Panc1 (cell line): ENCODE measurements at places on chromosomes 1 and 21.

GRCh38 chr21:26715116-26715515 is 130.1 kb downstream of the ADAMTS1 start:
- DNase-seq = no peak

GRCh38 chr1:210456731-210457255 is 128.1 kb downstream of the HHAT start:
- DNase-seq = no peak

DNA sequence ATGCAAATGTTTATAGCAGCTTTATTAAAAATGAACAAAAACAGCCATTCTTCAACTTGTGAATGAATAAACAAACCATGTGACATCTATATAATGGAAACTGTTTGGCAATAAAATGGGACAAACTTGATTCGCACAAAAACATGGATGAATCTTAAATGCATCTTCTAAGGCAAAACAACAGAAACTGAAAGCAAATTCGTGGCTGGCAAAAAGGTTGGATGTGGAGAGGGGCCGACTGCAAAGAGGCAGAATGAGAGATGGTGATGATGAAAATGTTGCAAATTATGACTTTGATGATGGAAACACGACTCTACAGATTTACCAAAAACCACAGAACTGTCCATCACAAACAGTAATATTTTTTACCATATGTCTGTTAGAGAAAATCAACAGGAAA is 327.0 kb upstream of the NR5A2 start:
- DNase-seq = no peak

GRCh38 chr1:53025034-53025768 is 36.8 kb upstream of the PODN start:
- DNase-seq = no peak

GRCh38 chr1:201925301-201925567 is 21.1 kb downstream of the LMOD1 start:
- no peak for DNase-seq

GRCh38 chr21:37074546-37074945 is 1.5 kb downstream of the TTC3 start:
- DNase-seq = no peak

DNA sequence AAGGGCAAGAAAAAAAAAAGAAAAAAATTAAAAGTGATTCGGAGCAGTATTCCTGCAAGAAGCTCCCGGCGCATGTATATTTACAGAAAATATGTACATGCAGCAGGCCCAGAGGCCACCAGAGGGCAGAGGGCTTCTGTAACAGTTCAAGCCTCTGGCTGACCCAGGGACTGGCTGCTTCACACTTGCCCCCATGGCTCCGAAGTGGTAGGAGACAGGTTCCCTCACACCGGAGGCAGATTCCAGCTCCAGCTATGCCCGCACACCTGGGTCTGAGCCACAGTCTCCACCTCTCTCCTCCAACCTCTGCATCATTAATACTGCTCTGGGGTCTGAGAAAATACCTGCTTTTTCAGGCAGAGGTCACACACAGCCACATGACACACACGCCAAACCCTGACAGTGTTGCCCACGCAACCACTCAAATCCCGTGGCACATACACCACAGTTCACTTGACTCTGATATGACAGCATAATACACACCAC is 2.2 kb upstream of the ARHGAP30 start:
- DNase-seq = peak; percentile 41

GRCh38 chr1:38489844-38490270 is 369.7 kb downstream of the RRAGC start:
- no peak for DNase-seq

- no peak for DNase-seq
Measured at GRCh38 chr1:247904122-247904521, 8.7 kb downstream of the OR2W3 start.

DNA sequence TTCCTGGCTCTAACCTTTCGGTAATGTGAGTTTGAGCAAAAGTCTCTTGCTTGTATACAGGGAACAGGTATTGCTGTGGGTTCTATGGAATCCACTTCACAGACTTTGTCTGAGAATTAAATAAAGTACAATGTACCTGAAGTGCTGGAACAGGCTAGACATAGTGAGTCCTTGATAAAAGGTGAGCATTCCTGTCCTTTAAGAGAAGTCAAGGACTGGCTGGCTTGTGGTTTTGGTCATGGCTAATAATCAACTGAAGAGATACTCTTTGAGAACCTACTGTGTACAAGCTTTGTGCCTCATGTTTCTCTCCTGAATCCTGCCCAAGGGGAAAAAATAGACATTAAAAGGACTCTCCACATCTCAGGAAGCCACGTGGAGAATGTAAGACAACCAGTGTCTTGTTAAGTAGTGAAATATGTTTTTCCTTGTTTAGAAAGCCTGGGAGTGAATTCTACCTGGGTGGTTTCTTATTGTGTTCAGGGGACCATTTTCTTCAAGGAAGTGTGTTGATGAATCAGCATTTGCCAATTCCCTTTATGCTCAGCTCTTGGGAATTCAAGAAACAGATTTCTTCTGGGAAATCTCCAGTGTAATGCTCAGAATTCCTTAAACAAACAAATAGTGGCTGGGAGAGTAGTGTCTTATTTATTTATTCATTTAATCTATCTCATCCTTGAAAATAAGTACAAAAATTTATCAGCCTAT is 55.2 kb upstream of the PLD5 start:
- DNase-seq = no peak

- DNase-seq = no peak
Measured at GRCh38 chr21:42811960-42812359, 67.4 kb downstream of the WDR4 start.

DNA sequence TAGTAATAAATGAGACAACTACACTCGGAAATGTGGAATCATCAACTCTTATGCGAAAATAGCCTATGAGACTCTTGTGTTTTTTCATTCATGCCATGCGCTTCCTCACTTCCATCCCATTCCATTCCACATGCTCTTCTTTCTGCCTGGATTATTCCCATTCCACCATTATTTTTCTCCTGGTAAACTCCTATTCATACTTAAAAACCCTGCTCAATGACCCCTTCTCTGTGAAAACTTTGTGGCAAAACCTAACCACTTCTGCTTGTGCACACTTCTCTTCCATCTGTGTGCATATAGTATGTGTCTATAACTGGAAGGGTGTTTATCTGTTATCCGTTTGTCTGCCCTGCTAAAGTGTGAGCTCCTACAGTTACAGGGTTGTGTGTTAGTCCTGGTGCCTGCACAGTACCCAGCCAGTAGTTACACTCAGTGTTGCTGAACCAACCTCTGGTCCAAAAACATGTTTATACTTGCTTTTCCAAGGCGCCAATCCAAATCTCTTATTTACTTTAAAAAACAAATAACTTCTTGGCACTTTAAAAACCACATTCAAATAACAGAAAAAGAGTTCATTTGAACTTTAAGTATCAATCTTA is 10.7 kb downstream of the EPHX1 start:
- no peak for DNase-seq

DNA sequence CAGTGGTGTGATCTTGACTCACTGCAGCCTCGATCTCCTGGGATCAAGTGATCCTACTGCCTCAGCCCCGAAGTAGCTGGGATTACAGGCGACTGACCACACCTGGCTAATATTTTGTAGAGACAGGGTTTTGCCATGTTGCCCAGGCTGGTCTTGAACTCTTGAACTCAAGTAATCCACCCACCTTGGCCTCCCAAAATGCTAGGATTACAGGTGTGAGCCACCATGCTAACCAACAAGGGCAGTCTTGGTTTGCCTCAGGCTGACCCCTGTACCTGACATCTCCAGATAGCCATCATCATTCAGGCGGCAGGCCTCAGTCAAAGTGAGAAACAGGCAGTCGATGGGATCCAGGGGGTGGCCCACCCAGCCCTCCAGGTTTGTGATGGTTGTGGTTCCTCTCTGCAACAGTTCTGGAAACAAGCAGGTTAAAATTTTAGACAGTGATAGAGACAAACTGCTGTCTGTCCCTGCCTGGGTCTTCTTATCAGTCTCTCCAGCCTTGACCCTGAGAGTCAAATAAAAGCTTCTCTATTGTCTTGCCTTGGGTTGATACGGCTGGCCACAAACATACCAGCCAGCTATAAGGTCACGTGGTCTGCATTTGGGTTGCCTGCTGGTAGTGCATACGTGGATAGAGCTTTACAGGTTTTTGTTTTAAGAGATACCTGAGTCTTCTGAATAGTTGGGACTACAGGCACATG is 26.8 kb downstream of the UROD start:
- no peak for DNase-seq

GRCh38 chr1:177753655-177754054 is 216.2 kb downstream of the SEC16B start:
- no peak for DNase-seq

DNA sequence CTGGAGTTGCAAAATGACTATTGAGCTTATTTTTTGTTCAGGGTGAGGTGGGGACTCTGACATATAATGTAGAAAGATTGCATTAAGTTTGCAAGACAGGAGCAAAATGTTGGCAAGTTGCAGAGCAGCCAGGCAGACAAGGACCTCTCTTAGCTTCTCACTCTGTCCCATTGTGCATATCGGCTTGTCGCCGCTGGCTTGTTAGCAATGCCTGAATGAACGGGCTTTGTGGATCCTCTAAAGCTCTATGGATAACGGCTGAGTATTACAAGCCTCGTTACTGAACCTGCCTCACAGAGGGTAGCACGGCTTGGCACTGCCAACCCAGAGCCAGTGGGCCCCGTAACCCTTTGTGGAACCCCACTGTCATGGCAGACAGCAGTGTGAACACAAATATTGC is 68.4 kb downstream of the TNR start:
- DNase-seq = no peak

GRCh38 chr1:73832276-73833181 is 365.4 kb downstream of the LRRIQ3 start:
- DNase-seq = no peak
